ENCODE measurements at places on chromosomes 4 and X.

GRCh38 chr4:145760961-145761929 is 81.3 kb downstream of the C4orf51 start:
- no peak for DNase-seq

DNA sequence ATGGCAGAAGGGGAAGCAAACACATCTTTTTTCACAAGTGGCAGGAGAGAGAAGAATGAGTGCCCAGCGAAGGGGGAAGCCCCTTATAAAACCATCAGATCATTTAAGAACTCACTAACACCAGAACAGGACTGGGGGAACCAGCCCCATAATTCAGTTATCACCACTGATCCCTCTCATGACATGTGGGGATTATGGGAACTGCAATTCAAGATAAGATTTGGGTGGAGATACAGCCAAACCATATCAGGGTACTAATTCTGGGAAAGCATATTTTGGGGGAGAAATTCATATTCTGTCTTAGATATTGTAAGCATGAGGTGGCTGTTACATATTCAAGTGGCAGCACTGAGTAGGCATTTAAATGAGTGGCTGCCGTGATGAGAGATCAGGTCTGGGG is 87.8 kb downstream of the RAPGEF2 start:
- DNase-seq, result no peak

DNA sequence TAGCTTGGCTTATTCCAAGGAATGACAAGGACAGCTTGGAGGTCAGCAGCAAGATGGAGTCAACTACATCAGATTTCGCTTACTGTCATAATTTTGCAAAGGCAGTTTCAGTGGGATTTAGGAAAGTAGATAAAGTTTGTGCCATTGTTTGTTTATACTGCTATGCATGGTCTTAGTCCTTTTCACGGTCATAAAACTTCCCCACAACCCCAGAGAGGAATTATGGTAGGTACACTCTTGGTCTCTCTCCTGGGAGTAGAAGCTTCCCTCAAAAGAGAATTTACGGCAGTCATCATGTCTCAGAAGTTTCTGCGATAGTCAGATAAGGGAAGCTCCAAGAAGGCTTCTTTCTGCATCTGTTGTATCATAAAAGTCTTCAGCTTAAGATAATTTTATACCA is 27.9 kb upstream of the HERC6 start:
- no peak for DNase-seq

- no peak for DNase-seq
Observed at GRCh38 chrX:13597874-13598273, 28.5 kb downstream of the EGFL6 start.
